ENCODE measurements at places on chromosomes 2 and 18.

DNA sequence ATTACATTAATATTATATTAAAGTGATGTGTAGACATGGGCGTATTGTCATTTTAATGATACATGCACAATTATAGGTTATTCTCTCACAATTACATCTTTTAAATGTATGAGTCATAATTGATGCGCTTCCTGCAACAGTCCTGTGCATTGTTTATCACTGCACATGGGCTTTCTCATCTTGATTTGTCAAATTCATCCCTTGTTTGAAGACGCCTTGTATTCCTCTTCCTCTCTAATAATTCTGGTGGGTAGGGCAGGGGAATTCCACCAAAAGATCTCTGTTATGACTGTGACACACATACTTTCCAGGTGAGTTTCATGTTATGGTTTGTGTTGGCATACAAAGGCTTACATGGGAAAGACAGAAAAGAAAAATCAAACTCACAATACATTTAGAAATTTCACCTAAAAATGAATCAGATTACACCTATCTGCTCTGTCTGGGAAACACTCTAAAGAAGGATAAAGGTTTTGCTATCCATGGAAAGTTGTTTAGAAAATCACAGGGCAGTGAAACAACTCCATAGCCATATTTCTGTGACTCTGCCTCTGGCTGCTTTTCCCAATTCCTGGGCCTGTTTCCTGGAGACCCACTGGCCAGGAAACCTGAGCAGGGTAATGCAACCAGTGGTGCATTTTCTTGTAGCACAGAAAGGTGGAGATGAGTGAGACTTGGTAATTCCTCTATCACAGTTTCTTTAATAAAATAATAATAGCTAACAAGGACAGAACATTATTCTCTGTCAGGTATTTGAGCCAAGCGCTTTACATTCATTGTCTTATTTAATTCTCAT is 13.2 kb downstream of the SLC9A2 start:
- no peak for DNase-seq

DNA sequence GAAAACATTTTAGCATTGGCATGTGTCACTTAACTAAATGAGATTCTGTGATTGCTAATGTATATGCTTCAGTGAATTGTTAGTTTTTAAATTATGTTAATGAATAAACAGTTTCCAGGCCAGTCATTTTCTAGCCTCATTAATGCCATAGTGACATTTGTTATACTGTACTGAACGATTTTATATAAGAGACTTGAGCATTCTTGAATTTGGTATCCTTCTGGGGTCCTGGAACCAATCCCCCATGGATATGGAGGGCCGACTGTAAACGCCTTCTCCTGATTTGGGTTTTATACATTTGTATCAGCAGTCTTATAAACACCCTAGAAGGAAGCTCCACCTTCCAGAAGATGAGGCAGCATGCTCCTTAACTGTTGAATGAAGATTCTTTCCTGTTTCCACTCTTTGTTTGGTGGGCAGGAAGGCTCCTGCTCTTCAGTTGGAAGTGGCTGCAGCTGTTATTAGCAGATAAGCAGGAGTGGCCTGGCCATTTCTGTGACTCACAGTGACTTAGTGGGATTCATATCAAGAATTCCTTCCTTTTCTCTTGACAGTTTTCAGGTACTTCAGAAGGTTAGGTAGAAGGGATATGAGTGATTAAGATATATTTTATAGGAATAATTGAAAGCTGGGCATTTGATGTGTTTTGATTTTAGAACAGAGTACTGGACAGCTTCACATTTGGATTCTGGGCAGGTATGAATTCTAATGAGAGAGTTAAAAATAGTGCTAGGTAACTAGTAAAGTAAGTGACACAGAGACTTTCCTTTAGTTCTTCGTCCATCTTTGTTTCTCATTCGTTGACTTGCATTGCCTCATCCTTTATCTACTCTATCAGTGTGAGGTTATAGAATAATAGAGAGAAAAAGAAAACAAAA is 124.9 kb downstream of the PLCL1 start:
- no peak for DNase-seq

GRCh38 chr18:58216071-58216481 is 172.1 kb downstream of the NEDD4L start:
- no peak for DNase-seq

- DNase-seq, result no peak
Observed at GRCh38 chr2:217740756-217741155, 262.0 kb downstream of the TNS1 start.

DNA sequence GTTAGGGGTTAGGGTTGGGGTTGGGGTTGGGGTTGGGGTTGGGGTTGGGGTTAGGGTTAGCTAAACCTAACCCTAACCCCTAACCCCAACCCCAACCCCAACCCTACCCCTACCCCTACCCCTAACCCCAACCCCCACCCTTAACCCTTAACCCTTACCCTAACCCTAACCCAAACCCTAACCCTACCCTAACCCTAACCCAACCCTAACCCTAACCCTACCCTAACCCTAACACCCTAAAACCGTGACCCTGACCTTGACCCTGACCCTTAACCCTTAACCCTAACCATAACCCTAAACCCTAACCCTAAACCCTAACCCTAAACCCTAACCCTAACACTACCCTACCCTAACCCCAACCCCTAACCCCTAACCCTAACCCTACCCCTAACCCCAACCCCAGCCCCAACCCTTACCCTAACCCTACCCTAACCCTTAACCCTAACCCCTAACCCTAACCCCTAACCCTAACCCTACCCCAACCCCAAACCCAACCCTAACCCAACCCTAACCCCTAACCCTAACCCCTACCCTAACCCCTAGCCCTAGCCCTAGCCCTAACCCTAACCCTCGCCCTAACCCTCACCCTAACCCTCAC is 24.1 kb upstream of the RABL2A start:
- DNase-seq, result no peak

GRCh38 chr2:28475088-28475595 is 20.7 kb upstream of the PLB1 start:
- no peak for DNase-seq

DNA sequence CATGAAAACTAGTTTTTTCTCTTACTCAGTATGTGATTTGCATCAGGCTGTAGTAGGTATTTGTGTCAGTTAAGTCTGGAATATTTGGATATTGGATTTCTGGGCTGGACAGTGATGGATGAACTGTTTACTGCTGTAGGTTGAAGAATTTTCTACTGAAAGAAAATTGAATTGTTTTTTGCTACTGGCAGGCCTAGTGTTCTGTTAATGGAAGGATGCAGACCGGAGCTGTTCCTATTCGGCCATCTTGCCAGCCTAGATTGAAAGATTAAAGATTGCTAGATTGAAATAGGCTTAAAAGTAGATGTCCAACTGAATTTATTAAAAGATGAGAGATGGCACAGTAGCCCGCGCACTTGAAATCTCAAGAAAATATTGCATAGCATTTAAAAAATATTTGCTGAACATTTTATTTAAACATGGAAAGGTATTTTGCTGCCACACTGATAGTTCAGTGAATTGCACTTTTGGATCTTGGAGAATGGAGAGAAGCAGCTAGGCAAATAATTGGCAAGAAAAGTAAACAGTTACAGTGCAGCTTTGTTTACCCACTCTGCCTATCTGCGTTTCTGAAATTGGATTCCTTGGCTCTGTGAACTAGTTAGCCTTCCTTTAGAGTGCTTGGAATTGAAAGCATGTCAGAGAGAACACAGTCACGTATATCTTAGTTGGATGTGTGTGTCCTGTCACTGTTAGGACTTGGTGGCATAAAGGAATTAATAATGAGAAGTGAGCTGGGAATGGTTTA is 54.1 kb downstream of the EPB41L5 start:
- peak; percentile 14 for DNase-seq

DNA sequence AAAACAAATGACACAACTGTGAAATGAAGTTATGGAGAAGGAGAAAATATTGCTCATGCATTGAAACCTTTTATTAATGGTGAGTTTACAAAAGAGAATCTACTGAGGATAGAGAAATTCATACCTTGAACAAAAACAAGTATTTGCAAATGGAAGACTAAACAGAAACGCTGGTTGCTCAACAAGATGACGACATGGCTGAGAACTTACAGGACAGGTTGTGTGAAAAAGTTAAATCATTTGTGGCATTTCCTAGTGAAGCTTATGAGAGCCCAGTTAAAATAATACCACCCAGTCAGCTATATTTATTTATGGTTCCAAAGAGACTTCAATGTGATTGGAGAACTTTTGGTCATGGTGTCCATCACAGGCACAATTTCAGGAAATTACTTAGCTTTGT is 148.6 kb upstream of the PKDCC start:
- no peak for DNase-seq

- no peak for DNase-seq
Observed at GRCh38 chr2:121536850-121537557, 6.3 kb downstream of the RNU4ATAC start.

DNA sequence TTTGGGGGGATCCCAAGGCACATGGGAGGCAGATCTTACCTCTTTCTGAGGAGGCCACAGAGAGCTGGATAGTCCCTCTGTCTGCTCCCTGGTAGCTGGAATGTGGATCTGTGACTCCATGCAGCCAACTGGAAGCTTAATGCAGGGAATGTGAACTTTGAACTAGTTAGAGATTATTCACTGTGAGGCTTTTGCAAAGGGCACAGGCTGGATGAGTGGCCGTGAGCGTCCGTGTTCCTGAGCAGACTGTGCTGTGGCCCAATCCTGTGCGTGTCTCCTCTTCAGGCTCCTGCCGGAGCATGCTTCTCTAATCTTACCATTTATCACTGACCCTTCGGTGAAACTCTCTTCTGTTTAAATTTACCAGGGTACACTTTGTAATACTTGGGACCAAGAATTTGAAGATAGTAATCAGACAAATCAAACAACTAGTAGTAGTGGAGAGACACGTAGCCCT is 187.6 kb downstream of the PTPRM start:
- peak; percentile 9 for DNase-seq

GRCh38 chr2:227228061-227228667 is 63.7 kb downstream of the COL4A3 start:
- DNase-seq, result peak; percentile 12

DNA sequence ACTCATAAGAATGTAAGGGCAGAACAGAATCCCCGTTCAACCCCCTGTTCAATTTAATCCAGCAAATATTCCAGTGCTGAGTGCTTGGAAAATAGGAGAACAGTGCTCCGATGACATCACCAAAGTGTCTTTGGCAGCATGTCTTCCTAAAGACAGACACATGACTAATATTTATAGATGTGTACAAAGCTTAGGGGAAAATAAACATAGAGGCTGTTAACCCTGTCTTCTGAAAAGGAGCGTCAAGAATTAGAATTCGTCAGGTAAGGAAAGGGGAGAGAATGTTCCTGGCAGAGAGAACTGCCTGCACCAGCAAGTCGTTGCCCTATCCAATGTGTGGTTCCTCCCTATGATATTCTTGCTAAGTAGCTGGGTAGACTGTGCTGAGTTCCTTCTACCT is 72.7 kb downstream of the PLB1 start:
- DNase-seq, result no peak

DNA sequence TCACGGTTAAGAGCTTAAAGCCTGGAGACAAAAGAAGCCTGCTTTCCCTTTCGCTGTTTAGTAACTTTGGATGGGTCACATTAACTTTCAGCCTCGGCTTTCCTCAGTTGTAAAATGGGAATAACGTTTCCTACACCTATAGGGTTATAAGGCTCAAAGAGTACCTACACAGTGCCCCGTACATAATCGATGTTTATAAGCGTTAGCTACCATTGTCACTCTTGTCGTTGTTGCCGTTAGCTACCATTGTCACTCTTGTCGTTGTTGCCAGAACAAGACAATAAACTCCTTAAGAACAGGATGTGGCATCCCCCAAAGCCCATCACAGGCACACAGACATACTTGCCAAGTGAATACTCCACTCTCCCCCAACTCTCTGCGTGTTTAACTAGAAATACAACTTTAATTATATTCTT is 901 bp upstream of the MFSD6 start:
- DNase-seq, result no peak

GRCh38 chr2:217989221-217989948 is 13.4 kb downstream of the TNS1 start:
- no peak for DNase-seq

DNA sequence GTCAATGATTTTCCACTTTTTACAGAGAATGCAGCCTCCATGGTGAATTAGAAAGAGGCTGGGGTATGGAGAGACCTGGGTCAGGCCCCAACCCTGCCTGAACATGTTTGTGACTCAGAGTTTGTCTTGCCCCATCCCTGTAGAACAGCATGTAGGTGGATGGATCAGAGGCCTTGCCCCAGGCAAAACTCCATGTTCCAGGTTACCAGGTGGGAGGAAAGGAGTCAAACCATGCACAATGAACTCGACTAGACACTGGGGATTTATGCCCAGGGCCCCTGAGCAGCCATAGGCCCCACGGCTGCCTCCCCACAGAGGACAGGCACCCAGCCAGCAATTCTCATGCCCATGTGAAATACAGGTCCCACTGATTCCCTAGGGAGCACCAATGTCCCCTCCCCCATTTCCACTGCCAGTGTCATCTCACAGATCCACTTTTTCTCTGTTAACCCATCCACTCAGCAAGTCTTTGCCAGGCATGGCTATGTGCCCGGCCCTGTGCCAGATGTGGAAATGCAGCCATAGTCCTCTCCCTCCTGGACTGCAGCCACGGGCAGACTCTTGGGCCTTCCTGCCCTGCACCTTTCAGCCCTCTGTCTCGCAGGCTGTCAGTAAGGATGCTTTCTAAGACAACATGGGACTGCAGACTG is 737.8 kb upstream of the HS6ST1 start:
- DNase-seq, result no peak

DNA sequence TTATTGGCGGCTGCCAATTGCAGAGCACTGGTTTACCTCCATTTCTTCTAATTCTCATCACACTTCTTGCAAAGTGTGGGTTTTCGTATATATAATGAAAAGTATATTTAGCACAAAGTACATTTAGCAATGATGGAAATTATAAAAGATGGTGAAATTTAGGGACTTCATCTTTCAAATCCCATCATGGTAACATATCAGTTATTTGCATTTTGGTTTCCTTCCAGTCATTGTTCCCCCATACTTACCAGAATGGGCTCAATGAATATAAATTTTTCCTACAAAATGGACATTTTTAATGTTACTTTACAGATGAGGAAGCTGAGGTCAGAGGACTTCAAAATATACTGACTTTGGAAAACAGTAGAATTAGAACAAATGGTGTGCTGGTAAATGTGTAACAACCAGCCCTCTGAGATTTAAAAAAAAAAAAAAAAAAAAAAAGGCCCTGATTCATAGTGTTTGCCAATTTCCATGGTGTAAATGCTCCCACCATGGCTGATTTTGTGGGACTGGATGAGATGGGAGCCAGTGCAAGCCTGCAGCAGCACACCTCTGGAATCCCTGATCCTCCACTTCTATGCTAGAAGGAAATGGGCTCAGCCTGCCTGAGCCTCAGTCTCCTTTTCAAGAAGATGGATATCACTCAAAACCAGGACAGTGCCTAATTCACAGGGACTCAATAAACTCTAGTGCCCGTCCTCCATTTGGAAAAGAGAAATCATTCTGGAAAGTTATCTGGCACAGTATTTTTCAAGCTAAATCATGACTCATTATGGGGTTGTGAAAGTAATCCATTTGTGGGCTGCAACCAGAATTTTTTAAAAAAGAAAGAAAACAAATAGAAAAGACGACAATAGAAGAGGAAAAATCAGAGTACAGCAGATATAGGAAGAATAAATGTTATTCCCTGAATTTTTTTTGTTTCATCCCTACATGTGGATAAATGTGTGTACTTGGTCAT is 34.0 kb downstream of the LBH start:
- peak; percentile 9 for DNase-seq

GRCh38 chr2:200765139-200765951 is 46.4 kb upstream of the BZW1 start:
- peak; percentile 93 for DNase-seq
